Activated naive CD4-positive, alpha-beta T cell (primary cell): ENCODE measurements at places on chromosomes 7 and 10.

- no peak for DNase-seq
Observed at GRCh38 chr7:112395411-112395810, 54.8 kb upstream of the IFRD1 start.

GRCh38 chr7:44156453-44157010 is 15.4 kb upstream of the MYL7 start:
- DNase-seq: no peak

- no peak for DNase-seq
Observed at GRCh38 chr10:5666008-5666840, at the start of gene ASB13. Gene ASB13, minus strand, starts transcription at chr10:5666595. Its CDS starts 44 bp downstream, at chr10:5666551.

DNA sequence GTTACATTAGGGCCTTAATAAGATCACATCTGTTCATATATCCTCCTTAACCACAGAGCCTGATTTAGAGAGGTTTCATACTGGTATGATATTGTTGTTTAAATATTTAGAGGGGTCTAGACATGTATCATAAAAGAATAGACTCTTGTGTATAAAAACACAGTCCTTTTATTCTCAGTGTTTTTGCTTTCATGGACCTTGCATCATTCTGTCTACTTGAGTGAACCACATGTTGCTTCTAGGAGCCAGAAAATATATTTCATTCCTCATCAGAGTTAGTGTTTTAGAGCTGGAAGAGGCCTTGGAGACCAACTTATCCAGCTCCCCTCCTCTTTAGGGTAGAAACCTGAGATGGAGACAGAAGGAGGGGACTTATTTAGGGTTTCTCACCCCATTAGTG is 312.8 kb downstream of the LRMDA start:
- no peak for DNase-seq

DNA sequence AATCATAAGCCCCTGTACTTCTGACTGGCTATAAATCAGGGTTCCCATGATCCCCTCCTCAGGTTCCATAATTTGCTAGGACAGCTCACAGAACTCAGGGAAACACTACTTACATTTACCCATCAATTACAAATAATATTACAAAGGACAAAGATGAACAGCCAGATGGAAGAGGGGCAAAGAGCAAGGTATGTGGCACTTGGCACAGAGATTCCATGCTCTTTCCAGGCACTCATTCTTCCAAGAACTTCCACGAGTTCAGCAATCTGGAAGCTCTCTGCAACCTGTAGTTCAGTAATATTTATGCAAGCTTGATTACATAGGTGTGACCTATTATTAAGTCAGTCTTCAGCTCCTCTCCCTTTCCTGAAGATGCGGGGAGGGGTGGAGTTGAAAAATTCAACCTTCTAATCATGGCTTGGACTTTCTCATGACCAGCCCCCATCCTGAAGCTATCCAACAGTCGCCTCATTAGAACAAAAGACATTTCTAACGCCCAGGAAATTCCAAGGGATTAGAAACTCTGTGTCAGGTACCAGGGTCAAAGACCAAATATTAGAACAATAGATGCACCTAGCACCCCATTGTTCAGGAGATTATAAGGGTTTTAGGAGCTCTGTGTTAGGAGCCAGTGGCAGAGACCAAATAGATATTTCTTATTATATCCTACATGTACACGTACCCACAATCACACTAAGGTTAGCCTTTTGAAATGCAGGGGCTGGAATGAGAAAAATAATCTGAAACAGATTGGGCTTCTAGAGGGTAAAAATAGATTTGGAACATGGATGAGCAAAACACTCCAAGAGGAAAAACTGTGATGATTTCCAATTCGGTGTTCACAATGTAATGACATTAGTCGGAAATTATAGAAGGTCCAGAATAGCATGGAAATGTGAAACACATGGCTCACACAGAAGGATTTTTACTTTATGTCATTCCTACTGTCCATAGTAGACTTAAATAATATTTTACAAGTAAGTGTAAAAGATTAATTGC is 7.0 kb downstream of the ANKMY2 start:
- DNase-seq: no peak

GRCh38 chr10:4754143-4754542 is 71.9 kb upstream of the AKR1E2 start:
- no peak for DNase-seq

- no peak for DNase-seq
Observed at GRCh38 chr10:24938076-24938475, 14.3 kb downstream of the PRTFDC1 start.

- DNase-seq: no peak
Observed at GRCh38 chr10:485776-486175, 203.7 kb downstream of the DIP2C start.

DNA sequence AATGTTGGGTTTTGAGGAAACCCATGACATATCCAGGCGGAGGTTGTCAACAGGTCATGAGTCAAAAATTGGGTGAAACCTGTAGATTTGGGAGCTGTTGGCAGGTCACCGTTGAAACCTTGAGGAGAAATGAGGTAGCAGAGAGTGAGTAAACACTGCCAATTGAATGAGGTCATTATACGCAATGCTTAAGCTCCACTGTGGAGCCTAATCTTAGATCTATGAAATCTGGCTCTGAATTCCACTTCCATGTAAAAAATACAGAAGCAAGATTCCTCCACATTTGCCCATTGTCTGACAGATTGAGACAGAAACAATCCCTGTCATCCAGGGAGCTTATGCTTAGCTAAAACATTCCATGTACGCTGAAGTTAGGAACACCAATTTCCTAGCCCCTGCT is 76.0 kb upstream of the IL6 start:
- DNase-seq: no peak

GRCh38 chr10:65176994-65177393 is 1655.8 kb downstream of the REEP3 start:
- DNase-seq: no peak

GRCh38 chr10:115772606-115773005 is 500.4 kb downstream of the GFRA1 start:
- DNase-seq: no peak

DNA sequence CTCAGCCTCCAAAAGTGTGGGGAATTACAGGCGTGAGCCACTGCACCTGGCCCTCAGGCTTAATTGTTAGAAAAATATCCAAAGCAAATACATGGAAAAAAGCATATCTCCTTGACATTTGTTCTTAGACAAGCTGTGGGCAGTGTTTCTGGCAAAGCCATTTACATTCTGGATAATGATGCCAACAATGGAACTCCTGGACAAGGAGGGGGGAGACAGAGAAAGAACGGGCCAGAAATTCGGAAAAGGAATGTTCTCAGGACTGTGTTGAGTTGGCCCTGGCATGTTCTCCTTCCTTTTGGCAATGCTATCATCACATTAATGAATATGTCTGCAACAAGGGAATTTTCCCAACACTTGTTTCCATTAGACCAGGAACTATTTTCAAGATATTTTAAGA is 88.7 kb downstream of the UBE2H start:
- DNase-seq: no peak

- no peak for DNase-seq
Observed at GRCh38 chr7:148590471-148590870, at the start of gene C7orf33. Gene C7orf33, plus strand, starts transcription at chr7:148590766. Its CDS starts 160 bp downstream, at chr7:148590926.

DNA sequence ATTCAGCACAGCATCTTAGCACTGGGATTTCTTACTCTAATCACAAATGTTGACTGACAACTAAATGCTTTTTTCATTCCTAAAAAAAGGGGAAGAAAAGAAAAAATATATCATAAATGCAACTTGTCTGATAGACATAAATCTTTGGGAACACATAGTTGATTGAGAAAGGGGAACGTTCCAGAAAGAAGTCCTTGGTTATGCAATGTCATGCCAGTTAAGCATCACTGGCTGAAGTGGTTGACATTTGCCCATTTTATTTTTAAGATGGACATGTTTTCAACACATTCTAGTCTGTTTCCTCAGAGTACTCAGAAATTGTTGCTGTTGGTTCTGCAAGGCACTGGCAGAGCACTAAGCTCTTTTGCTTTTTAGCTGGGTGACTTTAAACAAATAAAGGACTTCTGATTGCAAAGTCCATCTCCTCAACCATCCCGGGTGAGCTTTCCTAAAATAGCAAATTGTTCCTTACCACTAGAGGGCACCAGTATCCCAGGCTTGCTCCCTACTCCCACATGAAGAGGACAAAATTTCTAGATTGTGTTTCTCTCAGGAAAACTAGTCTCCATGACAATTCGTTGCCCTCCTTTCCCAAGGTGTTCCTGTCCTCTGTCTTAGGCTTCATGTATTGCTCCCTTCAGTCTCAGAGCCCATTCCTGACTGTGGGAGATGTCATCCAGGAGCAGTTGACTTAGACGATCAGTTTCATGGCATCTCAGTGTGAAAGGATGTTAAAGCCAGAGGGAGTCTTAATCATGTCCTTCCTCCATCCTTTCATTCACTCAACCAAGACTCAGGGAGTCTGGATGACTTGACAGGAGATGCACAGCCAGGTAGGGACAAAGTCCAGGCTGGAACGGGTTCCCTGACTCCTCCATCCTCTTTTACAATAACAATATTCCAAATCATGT is 23.9 kb downstream of the OPALIN start:
- DNase-seq: no peak
